A172 (cell line): ENCODE measurements at places on chromosomes 7 and 10. TPM values are rescaled to one million over a fixed set of nuclear protein-coding genes. Genes with fewer than 3 reads are reported as not detected.

DNA sequence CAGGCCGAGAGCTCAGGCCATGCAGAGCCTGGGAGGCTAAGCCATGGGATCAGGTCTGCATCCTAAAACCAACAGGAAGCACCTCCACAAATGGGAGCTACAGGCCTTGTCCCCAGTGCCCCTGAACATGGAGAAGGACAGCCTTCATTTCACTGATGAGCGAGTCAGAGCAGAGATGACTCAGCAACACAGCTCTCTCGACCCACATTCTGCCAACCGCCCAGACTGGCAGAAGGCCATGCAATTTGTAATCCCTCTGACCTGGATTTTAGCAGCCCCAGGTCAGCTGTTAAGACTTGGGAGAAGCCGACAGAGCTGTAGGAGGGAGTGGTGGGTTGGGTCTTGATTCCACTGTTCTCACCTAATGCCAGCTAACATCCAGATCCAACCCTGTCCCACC, 25.5 kb downstream of the VOPP1 start:
- peak; percentile 95 for DNase-seq

GRCh38 chr10:59709395-59710125, at the start of gene SLC16A9:
Gene SLC16A9 (minus strand): TSS chr10:59709850. CDS start chr10:59684291, 25,559 bp downstream.
- peak; percentile 70 for DNase-seq

Gene ANKRD1
- 705 and 1,018 TPM in 2 replicates for total RNA-seq

DNA sequence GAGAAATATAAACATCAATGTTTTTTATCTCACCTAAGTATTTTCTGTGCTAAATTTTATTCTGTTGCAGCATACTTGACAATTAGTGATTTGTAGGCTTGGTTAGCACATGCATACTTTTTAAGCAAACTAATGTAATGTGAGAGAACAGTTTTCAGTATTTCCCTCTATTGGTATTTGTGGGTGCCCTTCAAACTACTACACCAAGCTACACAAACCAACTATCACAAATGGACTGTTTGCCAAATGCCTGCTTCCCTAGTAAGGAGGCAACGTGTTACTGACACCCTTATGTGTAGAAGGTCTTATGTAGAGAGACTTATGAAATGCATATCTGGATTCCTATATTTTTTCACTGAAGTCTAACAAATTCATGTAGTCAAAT, 98.4 kb upstream of the FZD1 start:
- no peak for DNase-seq

Gene CNTNAP2
- total RNA-seq = 0.07 TPM in 1 of 2 replicates, not detected in the other

GRCh38 chr10:107442035-107442505, 277.6 kb upstream of the SORCS1 start:
- peak; percentile 70 for DNase-seq

Gene MOSPD3
- total RNA-seq = 6.9 and 19.3 TPM in 2 replicates

Gene WNT8B
- not detected in 2 replicates for total RNA-seq

- no peak for DNase-seq
Measured at GRCh38 chr10:51082857-51083256, 8.6 kb downstream of the PRKG1 start.

- no peak for DNase-seq
Measured at GRCh38 chr10:62772186-62772974, 32.1 kb upstream of the ADO start.

Gene FEZF1
- not detected in 2 replicates for total RNA-seq

- DNase-seq = no peak
Measured at GRCh38 chr10:29030900-29031299, 258.0 kb upstream of the LYZL1 start.

DNA sequence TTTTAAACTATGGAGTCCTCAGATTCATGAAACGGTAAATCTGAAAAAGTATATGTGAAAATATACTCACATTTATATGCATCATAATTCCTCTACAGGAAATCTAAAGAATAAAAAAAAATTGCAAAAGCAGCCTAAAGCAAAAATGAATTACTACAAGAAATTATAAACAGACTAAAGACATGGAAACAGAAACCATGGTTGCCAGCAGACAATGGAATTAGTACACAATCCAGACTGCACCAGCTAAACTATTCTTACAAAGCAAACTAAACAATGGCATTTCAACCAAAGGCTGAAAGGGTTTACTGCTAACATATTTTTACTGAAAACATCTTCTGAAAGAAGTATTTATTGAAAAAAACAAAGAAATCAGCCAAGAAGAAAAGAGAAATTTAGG, 51.6 kb downstream of the COL28A1 start:
- DNase-seq = no peak

DNA sequence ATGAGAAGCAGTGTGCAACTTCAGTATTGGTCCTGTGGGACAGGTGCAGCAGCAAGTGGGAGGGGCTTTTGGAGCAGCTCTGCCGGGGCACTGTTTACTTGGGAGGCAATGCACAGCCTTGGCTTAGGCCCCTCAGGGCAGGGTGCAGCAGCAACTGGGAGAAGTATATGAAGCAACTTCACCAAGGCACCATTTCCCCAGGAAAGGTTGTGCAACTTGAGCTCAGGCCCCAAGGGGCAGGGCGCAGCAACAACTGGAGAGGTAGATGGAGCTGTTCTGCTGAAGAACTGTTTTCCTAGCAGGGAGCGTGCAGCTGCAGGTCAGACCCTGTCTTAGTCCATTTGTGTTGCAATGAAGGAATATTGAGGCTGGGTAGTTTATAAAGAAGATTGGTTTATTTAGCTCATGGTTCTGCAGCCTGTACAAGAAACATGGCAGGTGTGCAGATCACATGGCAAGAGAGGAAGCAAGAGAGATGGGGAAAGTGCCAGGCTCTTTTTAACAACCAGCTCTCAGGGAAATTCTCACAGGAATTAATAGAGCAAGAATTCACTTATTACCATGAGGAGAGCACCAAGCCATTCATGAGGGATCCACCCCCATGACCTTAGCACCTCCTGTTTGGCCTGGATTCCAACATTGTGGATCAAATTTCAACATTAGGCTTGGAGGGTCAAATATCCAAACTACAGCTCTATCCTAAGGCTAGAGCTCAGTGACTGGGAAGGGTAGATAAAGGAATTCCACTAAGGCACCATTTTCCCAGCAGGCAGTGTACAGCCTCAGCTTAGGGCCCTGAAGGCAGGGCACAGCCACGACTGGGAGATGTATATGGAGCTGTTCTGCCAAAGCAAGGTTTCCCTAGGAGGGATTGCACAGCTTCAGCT, 10.9 kb downstream of the GPR141 start:
- DNase-seq = no peak

GRCh38 chr10:65618126-65618525, 1307.7 kb upstream of the LRRTM3 start:
- no peak for DNase-seq

Gene PIP
- total RNA-seq = not detected in 2 replicates

DNA sequence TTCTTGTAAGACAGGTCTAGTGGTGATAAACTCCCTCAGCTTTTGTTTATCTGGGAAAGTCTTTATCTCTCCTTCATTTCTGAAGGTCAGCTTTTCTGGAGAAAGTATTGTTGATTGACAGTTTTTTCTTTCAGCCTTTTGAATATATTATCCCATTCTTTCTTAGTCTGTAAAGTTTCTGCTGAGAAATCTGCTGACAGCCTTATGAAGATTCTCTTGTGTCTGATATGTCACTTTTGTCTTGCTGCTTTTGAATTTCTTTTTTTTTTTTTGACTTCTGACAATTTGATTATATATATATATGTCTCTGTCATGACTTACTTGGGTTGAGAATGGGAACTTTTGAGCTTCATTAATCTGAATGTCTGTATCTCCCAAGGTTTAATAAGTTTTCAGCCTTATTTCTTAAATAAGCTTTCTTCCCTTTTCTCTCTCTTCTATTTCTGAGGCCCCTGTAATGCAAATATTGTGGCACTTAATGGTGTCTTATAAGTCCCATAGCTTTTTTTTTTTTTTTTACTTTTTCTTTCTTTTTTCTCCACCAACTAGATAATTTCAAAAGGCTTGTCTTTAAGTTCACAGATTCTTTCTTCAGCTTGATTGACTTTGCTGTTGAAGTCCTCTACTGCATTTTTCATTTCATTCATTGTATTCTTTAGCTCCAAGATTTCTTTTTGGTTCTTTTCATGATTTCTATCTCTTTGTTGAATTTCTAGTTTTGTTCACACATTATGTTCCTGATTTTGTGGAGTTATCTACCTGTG, 81.4 kb upstream of the IL6 start:
- DNase-seq = no peak

DNA sequence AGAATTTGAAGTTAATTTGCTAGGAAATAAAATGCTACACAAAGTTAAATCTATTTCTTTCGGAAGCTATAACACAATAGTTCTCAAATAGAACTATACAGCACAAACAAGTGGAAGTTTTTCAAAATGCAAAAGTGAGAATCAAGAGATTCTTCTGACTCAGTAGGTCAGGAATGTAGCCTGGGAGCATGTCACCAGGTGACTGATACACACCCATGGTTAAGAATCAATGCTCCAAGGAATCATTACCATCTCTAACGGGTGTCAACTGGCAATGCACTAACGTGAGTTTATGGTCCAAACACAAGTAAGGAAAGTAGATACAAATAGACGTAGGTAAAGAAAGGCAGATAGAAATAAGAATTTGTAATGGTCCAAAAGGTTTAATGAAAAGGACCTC, 170.5 kb downstream of the SRPK2 start:
- DNase-seq = peak; percentile 38

GRCh38 chr7:147912291-147912690, 678.3 kb upstream of the C7orf33 start:
- DNase-seq = no peak

DNA sequence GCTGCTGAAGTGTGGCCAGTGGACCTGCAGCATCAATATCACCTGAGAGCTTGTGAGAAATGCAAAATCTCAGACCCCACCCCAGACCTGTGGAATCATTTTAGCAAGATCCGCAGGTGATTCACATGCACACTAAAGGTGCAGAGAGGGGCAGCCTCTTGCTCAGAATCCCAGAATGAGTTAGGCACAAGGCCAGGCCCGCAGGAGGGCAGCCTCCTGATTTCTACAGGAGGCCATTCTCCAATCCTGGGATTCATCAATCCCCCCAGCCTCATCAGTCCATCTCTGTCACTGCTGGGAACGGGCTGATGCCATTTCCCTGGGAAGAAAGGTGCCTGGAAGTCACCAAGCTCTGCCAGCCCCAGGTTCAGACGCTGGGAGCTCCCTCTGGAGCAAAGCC, 63.0 kb upstream of the GPR26 start:
- no peak for DNase-seq

Gene TMEM196
- not detected in 2 replicates for total RNA-seq

- DNase-seq = peak; percentile 45
Measured at GRCh38 chr7:147894271-147894670, 696.3 kb upstream of the C7orf33 start.

Gene XRCC2
- 9.3 and 10.8 TPM in 2 replicates for total RNA-seq

Gene SKAP2
- 33.7 and 36.4 TPM in 2 replicates for total RNA-seq

Gene CNPY1
- not detected in 2 replicates for total RNA-seq

GRCh38 chr7:44533301-44534055, 7.7 kb downstream of the NPC1L1 start:
- DNase-seq = no peak

Gene LRRC17
- total RNA-seq = 843 and 845 TPM in 2 replicates

Gene GRID1
- 4.9 and 5.2 TPM in 2 replicates for total RNA-seq

Gene PSMC2
- total RNA-seq = 518 and 689 TPM in 2 replicates

DNA sequence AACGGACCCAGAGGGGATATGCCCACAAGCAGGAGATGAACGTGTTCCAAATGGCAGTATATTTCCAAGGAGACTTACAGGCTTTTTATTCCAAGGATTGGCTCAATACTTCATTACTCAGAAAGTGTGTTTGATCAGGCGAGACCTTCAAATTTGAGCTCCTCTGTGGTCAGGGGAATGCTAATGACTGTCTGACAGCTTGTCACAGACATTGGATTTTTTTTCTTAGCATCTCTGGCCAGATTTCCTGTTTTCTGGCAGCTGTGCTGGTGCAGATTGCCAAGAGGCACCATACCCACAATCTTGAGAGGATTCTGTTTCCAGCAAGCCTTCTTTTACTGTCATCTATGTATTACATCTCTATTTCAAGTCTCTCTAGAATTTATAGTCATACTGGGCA, 93.8 kb downstream of the C1GALT1 start:
- DNase-seq = no peak

Gene GNG11
- 24.1 and 27.9 TPM in 2 replicates for total RNA-seq

Gene MIOS
- 49.7 and 87.1 TPM in 2 replicates for total RNA-seq

Gene TMEM229A
- total RNA-seq = not detected in 2 replicates
